ENCODE measurements at places on chromosomes 12 and 14.

DNA sequence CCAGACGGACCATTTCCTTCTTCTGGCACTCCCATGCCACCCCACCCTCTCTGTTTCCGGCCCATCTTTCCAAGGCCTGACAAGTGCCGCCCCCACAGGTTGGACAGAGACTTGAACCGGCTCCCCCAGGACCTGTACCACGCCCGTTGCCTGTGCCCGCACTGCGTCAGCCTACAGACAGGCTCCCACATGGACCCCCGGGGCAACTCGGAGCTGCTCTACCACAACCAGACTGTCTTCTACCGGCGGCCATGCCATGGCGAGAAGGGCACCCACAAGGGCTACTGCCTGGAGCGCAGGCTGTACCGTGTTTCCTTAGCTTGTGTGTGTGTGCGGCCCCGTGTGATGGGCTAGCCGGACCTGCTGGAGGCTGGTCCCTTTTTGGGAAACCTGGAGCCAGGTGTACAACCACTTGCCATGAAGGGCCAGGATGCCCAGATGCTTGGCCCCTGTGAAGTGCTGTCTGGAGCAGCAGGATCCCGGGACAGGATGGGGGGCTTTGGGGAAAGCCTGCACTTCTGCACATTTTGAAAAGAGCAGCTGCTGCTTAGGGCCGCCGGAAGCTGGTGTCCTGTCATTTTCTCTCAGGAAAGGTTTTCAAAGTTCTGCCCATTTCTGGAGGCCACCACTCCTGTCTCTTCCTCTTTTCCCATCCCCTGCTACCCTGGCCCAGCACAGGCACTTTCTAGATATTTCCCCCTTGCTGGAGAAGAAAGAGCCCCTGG, 1.2 kb upstream of the CMTM5 start:
- no peak for DNase-seq

- DNase-seq, result no peak
Observed at GRCh38 chr14:55846826-55847446, 266.9 kb downstream of the KTN1 start.

GRCh38 chr12:43795716-43796280, 10.3 kb downstream of the TWF1 start:
- no peak for DNase-seq

GRCh38 chr12:123051556-123051955, 71.1 kb downstream of the ARL6IP4 start:
- DNase-seq, result no peak

DNA sequence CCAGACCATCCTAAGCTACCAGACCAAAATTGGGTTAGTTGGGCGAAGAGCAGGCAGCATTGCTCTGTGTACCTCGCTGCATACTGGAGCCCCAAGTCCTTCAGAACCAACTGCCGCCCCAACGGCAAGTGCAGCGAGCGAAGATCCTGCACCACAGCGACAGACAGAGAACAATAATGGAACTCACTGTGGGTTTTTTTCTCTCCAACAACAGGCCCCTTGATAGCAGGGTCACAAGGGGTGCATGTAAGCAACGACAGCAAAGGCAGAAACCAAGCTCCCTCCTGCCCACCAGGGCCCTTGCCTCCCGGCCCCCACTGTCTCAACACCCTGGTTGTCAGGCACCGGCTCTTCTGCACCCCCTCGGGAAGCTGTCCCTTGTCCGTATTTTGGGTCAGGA, 39.0 kb downstream of the RNF34 start:
- peak; percentile 62 for DNase-seq

DNA sequence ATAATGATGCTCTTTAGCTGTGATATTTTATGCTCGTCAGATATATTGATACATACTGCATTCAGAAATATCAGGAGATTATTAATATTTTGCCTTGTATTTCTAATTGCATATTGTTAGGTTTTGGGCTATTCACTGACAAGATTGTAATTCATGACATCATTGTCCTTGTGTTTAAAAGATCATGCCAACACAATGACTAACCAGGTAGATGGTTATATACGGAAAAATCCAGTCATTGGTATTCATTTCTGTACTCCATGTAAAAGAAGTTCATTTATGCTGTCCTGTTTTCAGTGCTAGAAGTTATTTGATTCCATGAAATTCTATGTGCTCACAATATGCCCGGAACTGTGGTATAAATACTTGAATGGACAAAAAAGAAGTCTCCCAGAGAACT, 107.5 kb downstream of the KITLG start:
- no peak for DNase-seq
